ENCODE measurements at places on chromosomes 3 and 15. TPM values are rescaled to one million over a fixed set of nuclear protein-coding genes. Genes with fewer than 3 reads are reported as not detected.

- no peak overlapping the region for H3K4me3 ChIP-seq
- no peak for DNase-seq
- H3K27me3 ChIP-seq, result no peaks in the 10 kb centered on the region
- no peak overlapping the region for H3K27ac ChIP-seq
Observed at GRCh38 chr3:149489060-149489690, 14.7 kb downstream of the TM4SF4 start.

SLC6A1 gene
- 26.2 TPM for total RNA-seq

DNA sequence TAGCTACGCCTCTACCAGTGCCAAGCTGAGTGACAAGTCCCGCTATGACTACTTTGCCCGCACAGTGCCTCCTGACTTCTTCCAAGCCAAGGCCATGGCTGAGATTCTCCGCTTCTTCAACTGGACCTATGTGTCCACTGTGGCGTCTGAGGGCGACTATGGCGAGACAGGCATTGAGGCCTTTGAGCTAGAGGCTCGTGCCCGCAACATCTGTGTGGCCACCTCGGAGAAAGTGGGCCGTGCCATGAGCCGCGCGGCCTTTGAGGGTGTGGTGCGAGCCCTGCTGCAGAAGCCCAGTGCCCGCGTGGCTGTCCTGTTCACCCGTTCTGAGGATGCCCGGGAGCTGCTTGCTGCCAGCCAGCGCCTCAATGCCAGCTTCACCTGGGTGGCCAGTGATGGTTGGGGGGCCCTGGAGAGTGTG, 5.7 kb downstream of the GRM2 start:
- H3K36me3 ChIP-seq, result no peaks in the 10 kb centered on the region
- no peaks in the 10 kb centered on the region for H3K27me3 ChIP-seq
- peak; percentile 26 for DNase-seq
- H3K4me1 ChIP-seq, result no peaks in the 10 kb centered on the region
- H3K27ac ChIP-seq, result no peak overlapping the region

- no peaks in the 10 kb centered on the region for H3K27me3 ChIP-seq
- H3K36me3 ChIP-seq, result no peaks in the 10 kb centered on the region
- DNase-seq, result no peak
- H3K4me3 ChIP-seq, result no peak overlapping the region
Observed at GRCh38 chr3:152445212-152445611, 176.5 kb downstream of the MBNL1 start.

DNA sequence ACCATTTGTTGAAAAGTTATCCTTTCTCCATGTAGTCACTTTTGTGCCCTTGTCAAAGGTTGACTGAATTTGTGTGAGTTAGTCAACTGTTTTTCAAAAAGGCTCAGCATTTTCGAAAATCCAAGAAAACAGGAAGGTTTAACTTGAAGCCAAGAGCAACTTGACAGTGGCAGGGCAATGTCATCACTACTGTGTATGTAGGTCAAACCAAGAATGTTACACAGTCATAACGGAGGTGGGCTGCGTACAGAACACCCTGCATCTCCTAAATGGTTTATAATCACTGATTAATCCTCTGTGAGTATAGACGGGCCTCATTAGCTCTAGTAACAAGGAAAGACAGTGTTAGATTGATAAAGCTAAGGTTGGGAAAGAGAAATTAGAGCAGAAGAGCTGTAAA, 1064.9 kb downstream of the FHIT start:
- no peaks in the 10 kb centered on the region for H3K27me3 ChIP-seq
- H3K36me3 ChIP-seq, result no peaks in the 10 kb centered on the region
- no peak overlapping the region for H3K27ac ChIP-seq
- H3K4me1 ChIP-seq, result no peaks in the 10 kb centered on the region

DNA sequence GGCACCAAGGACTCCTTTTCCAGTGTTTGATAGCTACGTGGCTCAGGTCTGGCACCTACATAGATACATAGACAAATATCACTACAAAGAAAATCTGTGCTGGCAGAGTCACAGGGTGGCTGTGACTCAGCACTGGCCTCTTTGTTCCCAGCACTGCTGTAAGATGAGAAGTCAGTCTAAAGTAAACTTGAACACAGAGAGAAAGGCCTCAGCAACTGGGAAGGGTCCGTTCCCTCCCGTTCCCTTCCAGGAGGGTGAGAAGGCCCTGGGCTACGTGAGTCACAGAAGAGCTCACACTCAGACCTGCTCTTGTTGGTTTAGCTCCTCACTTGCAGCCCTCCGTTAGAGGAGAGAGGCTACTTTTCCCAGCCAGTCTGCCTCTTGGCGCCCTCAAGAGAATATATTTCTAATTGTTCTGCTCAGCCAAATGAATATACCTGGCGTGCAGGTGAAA, 23.1 kb downstream of the ANXA2 start:
- H3K27ac ChIP-seq, result no peak overlapping the region
- peaks cover 3% of the 10 kb centered on the region for H3K36me3 ChIP-seq
- no peak for DNase-seq
- no peaks in the 10 kb centered on the region for H3K4me1 ChIP-seq

DPPA4 gene
- 0.25 TPM for total RNA-seq

DNA sequence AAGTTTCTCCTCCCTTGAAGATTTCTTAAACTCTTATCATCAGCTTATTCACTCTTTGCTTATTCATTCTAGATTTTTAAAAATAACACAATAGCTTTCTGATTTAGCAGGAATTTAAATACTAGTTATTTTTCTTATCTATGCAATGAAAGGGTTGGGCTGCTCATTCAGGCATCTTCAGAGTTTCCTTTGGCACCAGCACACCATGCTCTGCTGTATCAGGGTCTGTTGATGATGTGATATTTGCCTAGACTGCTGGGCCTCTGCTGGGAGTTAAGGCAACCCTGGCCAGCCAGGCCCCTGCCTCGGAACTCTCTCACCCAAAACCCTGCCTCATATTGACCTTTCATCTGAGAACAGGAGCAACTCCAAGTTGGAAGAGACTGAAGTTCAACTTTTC, 35.0 kb downstream of the DRD3 start:
- DNase-seq, result no peak
- no peaks in the 10 kb centered on the region for H3K36me3 ChIP-seq
- H3K4me1 ChIP-seq, result no peaks in the 10 kb centered on the region
- H3K27me3 ChIP-seq, result no peaks in the 10 kb centered on the region

GRCh38 chr3:21534462-21534861, 216.5 kb downstream of the ZNF385D start:
- no peak for DNase-seq
- no peaks in the 10 kb centered on the region for H3K36me3 ChIP-seq
- no peaks in the 10 kb centered on the region for H3K4me1 ChIP-seq
- H3K27me3 ChIP-seq, result no peaks in the 10 kb centered on the region
- H3K4me3 ChIP-seq, result no peak overlapping the region
- H3K27ac ChIP-seq, result no peak overlapping the region

DNA sequence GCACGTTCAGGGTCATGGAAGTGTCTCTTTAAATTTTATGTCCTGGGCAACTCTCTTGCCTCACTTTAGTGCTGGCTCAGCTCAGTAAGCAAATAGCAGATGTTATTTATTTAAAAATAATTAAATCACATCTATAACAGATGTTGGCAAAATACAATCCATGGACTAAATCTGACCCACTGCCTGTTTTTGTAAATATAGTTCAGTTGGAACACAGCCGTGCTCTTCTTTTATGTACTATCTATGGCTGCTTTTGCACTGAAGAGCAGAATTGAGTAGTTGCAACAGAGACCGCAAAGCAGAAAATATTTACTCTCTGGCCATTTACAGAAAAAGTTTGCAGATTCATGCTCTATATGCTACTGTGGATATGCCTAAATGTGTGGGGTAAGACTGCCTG, 79.2 kb downstream of the SAMMSON start:
- no peak overlapping the region for H3K4me3 ChIP-seq
- no peaks in the 10 kb centered on the region for H3K36me3 ChIP-seq
- peaks cover 4% of the 10 kb centered on the region for H3K27me3 ChIP-seq
- H3K4me1 ChIP-seq, result no peaks in the 10 kb centered on the region
- DNase-seq, result no peak

LHFPL4 gene
- total RNA-seq, result not detected

- DNase-seq, result no peak
- H3K4me3 ChIP-seq, result no peak overlapping the region
- no peak overlapping the region for H3K27ac ChIP-seq
- H3K27me3 ChIP-seq, result no peaks in the 10 kb centered on the region
Observed at GRCh38 chr3:131622726-131623125, 120.0 kb upstream of the MRPL3 start.

GRCh38 chr15:90930861-90931574, 1.3 kb downstream of the HDDC3 start:
- H3K4me1 ChIP-seq, result peaks cover 36% of the 10 kb centered on the region
- no peaks in the 10 kb centered on the region for H3K27me3 ChIP-seq
- H3K4me3 ChIP-seq, result peak overlapping the region; percentile 47

DNA sequence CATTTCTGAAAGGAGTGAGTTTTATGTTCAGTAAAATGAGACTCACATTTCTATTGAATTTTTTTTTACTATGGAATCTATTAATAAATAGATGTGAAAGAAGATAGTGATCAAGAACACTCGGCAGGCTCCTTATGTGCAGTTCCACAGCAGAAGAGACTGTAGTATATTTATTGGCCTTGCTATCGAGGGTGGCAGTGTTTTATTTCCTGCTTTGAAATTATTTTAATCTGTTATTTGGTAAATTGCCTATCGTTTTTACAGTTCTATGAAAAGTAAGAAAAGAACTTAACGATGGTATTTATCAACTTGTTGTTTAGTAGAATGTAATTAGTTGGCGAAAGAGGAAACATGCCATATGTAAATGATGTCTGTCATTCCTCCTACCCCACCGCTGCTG, 238.3 kb downstream of the NLGN1 start:
- no peaks in the 10 kb centered on the region for H3K4me1 ChIP-seq
- DNase-seq, result no peak
- no peak overlapping the region for H3K27ac ChIP-seq
- no peak overlapping the region for H3K4me3 ChIP-seq
- no peaks in the 10 kb centered on the region for H3K36me3 ChIP-seq

GRCh38 chr3:65597226-65597951, 441.3 kb downstream of the MAGI1 start:
- H3K27me3 ChIP-seq, result no peaks in the 10 kb centered on the region
- peaks cover 2% of the 10 kb centered on the region for H3K4me1 ChIP-seq
- no peak for DNase-seq

DNA sequence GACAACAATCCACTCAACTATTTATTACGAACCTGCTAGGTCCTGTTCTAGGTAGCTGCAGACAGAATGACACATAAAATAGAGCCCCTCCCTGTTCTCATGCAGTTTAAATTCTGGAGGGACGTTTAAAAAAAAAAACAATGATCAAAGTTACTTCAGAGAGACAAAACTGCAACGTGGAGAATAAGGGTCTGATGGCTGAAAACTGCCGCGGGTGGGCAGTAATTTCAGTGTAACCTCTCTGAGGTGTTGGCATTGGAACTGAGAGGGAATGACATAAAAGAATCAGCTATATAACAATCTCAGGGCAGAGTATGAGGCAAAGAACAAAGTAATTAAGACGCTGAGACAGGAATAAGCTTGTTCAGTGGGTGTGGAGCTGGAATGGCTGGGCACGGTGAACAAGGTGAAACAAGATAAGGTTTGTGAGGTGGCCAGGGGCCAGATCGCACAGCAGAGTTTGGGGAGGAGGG, 19.5 kb downstream of the TBL1XR1 start:
- H3K4me3 ChIP-seq, result no peak overlapping the region
- no peak overlapping the region for H3K27ac ChIP-seq
- H3K36me3 ChIP-seq, result no peaks in the 10 kb centered on the region
- DNase-seq, result no peak
- no peaks in the 10 kb centered on the region for H3K27me3 ChIP-seq
- peaks cover 7% of the 10 kb centered on the region for H3K4me1 ChIP-seq

DNA sequence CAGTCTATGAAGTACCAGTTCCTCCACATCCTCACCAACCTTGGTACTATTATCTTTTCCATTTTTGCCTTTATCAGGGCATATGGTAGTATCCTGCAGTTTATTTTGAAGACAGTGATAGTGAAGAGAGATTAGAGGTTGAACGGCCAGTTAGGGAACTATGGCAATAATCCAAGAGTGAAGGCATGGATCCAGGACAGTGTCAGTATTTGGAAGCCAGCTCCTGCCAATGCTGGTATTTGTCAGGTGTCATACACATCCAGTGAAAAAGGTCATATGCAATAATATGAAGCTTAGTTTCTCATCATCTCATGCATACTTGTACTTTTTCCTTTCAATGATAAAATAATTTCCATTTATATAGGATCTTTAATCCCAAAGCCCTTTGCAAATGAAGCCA, 56.8 kb upstream of the KCNMB2 start:
- H3K27me3 ChIP-seq, result no peaks in the 10 kb centered on the region
- H3K4me3 ChIP-seq, result no peak overlapping the region
- DNase-seq, result no peak
- H3K27ac ChIP-seq, result no peak overlapping the region

DNA sequence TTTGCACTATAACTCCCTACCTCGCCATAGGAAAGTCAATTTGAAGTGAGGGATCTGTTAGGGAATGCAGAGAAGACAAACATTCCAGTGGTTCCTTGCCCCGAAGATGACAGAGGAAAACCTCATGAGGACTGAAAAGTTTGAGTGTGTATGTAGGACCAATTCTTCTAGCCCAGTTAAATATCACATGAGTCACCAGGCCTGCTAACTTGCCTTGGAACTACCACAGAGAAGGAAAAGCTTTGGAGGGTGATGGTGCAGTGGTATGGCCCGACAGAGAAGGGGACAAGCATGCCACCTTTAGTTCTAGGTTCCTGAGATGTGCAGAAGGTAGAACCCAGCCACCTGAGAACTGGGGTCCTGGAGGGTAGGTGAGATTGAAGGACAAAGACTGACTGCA, 2.6 kb upstream of the UPK1B start:
- no peak overlapping the region for H3K27ac ChIP-seq
- no peaks in the 10 kb centered on the region for H3K4me1 ChIP-seq
- H3K4me3 ChIP-seq, result no peak overlapping the region

CHRD gene
- total RNA-seq, result 66.4 TPM

IREB2 gene
- total RNA-seq, result 51.4 TPM

UNC45A gene
- total RNA-seq, result 31.2 TPM

DNA sequence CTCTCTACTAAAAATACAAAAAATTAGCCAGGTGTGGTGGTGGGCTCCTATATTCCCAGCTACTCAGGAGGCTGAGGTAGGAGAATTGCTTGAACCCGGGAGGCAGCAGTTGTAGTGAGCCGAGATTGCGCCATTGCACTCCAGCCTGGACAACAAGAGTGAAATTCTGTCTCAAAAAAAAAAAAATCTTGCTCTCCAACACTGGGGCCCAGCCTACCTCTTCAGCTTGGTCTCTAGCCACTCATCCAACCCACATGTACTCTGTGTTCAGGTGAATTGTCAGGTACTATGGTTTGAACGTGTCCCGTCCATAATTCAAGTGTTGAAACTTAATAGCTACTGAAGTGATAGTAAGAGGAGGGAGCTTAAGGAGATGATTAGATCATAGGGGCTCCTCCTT, 22.4 kb upstream of the RAB7A start:
- H3K36me3 ChIP-seq, result no peaks in the 10 kb centered on the region
- DNase-seq, result no peak
- H3K27me3 ChIP-seq, result no peaks in the 10 kb centered on the region
- peaks cover 9% of the 10 kb centered on the region for H3K4me1 ChIP-seq

Data from liver (tissue), 10 donors.